Activated naive CD4-positive, alpha-beta T cell treated with anti-CD3 and anti-CD28 coated beads, Interleukin-2, amount 10 ng/mL, durations not matched to agents 7 days and 5 days (primary cell): ENCODE measurements at places on chromosomes 6 and 20.

- peaks cover 4% of the 10 kb centered on the region for H3K27me3 ChIP-seq
- H3K36me3 ChIP-seq: peaks cover 56% of the 10 kb centered on the region
- peak overlapping the region; percentile 98 for H3K4me3 ChIP-seq
- peak overlapping the region; percentile 81 for H3K27ac ChIP-seq
- peaks cover 79% of the 10 kb centered on the region for H3K4me1 ChIP-seq
Measured at GRCh38 chr6:33320315-33321181, 3.0 kb upstream of the ZBTB22 start.

DNA sequence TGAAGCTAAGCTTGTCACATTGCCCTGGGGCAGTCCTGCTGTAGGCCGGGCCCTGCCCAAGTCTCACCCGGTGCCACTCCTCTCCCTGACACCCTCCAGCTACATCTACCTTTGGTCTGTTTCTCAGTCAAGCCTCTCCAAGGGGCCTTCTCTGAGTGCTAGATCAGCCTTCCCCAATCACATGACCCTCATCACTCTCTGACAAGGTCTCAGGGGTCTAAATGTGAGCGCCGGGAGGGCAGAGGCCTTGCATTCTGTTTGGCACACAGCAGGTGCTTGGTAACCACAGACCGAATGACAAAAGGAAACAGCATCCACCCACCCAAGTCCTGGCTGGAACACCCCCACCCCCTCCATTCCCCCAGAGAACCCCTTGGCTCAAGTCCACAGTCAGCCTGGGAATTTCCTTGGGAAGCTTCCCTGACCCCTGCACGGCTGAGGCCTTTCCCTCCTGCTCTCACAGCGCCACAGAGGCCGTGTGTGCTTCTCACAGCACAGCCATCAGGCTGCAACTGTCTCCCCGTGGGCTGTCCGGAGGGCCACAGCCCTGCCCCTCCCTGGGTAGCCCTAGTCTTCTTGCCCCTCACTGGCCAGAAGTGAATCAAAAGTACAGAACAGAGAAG lies 32.9 kb downstream of the PKIG start:
- no peak overlapping the region for H3K4me3 ChIP-seq
- H3K4me1 ChIP-seq: peaks cover 65% of the 10 kb centered on the region
- H3K27ac ChIP-seq: peak overlapping the region; percentile 81
- DNase-seq: no peak
- H3K36me3 ChIP-seq: peaks cover 47% of the 10 kb centered on the region

DNA sequence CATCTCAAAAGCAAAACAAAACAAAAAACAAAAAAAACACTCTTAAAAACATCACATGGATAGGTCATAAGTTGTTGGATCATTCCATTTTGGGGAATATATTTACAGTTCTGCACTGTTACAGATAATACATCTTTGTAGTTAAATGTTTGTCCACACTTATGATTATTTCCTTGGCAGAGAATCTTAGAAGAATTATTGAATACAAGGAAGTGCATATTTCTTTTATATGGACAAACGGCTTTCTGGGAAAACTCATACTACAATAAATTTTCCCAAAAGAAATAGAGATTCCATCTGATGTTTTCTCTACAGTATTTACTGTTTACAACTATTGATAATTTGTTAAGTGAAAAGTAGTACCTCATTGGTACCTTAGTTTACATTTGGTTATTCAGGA lies 33.8 kb downstream of the GMPR start:
- no peak for DNase-seq
- H3K36me3 ChIP-seq: no peaks in the 10 kb centered on the region
- H3K27me3 ChIP-seq: peaks cover 14% of the 10 kb centered on the region

- no peak overlapping the region for H3K4me3 ChIP-seq
- peaks cover 10% of the 10 kb centered on the region for H3K27me3 ChIP-seq
- DNase-seq: no peak
- no peaks in the 10 kb centered on the region for H3K4me1 ChIP-seq
- no peaks in the 10 kb centered on the region for H3K36me3 ChIP-seq
Measured at GRCh38 chr6:163354085-163354484, 60.4 kb upstream of the QKI start.

GRCh38 chr6:143605906-143606521 lies 71.8 kb upstream of the PHACTR2 start:
- H3K27me3 ChIP-seq: no peaks in the 10 kb centered on the region
- DNase-seq: no peak
- H3K4me1 ChIP-seq: no peaks in the 10 kb centered on the region
- no peaks in the 10 kb centered on the region for H3K36me3 ChIP-seq
- H3K27ac ChIP-seq: no peak overlapping the region
- no peak overlapping the region for H3K4me3 ChIP-seq

DNA sequence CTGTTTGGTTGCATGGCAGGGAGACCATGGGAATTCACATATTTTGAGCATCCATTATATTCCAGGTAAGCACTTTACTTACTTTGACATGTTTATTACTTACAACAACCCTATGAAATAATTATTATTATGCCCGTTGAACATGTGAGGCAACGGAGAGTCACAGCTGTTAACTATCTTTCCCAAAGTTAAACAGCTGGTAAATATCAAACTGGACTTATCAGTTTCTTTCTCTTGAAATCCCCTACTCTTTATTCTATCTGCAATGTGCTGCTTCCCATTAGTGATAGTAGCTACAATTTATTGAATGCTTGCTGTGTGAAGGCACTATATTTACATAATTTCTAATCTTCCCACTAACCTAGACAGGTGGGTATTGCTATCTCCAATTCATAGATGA lies 847.7 kb upstream of the MAP3K7 start:
- no peaks in the 10 kb centered on the region for H3K36me3 ChIP-seq
- H3K4me1 ChIP-seq: no peaks in the 10 kb centered on the region
- H3K27ac ChIP-seq: no peak overlapping the region
- DNase-seq: no peak
- no peak overlapping the region for H3K4me3 ChIP-seq

DNA sequence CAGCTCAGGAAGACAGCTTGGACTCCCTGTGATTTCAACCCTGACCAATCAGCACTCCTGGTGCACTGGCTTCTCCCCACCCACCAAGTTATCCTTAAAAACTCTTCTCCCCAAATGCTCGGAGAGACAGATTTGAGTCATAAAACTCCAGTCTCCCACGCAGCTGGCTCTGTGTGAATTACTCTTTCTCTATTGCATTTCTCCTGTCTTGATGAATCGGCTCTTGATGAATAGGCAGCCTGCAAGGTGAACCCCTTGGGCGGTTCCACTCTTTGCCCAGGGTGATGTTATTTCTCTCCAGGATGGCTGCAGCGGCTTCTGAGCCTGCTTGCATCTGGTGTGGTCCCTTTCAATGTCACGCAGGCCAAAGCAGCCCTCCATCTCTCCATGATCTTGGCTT lies 12.4 kb downstream of the SLC52A3 start:
- no peak for DNase-seq
- no peaks in the 10 kb centered on the region for H3K36me3 ChIP-seq
- peaks cover 12% of the 10 kb centered on the region for H3K27me3 ChIP-seq
- H3K4me1 ChIP-seq: peaks cover 21% of the 10 kb centered on the region

DNA sequence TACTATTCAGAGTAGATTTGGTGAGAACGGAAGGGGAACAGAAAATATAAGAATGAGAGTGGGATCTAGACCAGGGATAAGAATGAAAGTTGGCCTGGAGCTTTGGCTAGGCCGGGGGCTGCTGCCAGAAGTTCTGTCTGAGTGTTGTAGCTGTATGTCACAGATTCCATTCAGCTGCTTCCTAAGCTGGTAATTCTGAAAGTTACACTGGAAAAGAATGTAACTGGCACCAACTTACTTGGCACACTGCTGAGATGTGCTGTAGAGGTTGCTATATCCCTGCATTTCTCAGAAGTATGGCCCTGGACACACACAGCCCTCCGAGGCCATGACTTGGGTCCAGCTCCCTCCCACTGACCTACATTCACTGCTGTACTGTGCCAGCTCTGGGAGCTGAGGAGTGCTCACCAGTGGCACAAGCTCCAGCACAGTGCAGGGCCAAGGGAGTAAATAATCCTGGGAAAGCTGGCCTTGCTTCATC lies 25.8 kb upstream of the TMEM217 start:
- DNase-seq: no peak
- H3K27me3 ChIP-seq: no peaks in the 10 kb centered on the region
- H3K4me3 ChIP-seq: no peak overlapping the region
- peaks cover 64% of the 10 kb centered on the region for H3K36me3 ChIP-seq

DNA sequence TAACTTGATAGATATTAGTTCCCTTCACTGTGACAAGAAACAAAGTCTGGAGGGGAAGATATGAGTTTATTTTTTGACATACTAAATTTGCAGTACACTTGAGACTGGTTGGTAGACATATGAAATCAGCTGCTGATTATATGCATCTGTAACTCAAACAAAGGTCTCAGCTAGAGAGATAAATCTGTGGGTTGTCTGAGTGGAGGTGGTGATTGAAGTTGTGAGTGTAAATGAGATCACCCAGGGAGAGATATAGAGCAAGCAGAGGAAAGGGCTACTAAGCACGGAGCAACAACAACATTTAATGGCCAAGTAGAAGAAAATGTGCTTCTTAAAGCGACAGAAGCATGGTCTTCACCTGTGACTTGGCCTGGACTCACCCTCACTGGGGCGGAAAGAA lies 173.2 kb upstream of the EYA4 start:
- no peaks in the 10 kb centered on the region for H3K36me3 ChIP-seq
- no peak overlapping the region for H3K27ac ChIP-seq
- H3K4me1 ChIP-seq: no peaks in the 10 kb centered on the region
- no peak for DNase-seq
- no peaks in the 10 kb centered on the region for H3K27me3 ChIP-seq

- H3K27me3 ChIP-seq: no peaks in the 10 kb centered on the region
- no peak overlapping the region for H3K27ac ChIP-seq
- H3K36me3 ChIP-seq: peaks cover 14% of the 10 kb centered on the region
- DNase-seq: no peak
Measured at GRCh38 chr6:73648166-73648565, 5.6 kb downstream of the SLC17A5 start.

DNA sequence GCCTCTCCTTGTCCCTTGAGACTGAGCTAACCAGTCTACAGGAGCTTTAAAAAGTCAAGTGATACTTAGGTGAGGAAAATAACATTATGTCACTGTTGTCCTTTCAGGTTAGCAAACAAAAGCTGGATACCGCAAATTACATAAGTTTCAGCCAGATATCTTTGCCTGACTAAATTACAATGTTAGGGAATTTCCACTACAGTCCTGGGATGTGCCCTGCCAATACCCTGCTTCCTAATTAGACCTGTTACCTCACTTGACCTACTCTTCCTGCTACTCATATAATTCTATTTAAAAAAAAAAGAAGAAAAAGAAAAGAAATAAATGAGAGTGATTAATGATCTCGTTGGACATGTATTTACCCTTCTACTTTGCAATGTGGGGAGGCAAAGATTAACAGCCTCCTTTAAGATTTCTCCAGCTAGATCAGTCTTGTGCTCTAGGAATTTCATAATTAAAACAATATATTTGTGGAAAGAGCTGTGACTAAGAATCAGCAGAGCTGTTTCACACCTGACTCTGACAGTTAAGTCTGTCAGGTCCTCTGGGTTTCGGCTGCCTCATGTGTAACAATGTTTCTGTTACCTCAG lies 318.9 kb downstream of the HDGFL1 start:
- H3K4me1 ChIP-seq: no peaks in the 10 kb centered on the region
- no peak for DNase-seq
- no peak overlapping the region for H3K27ac ChIP-seq
- H3K4me3 ChIP-seq: no peak overlapping the region
- H3K36me3 ChIP-seq: no peaks in the 10 kb centered on the region
- H3K27me3 ChIP-seq: no peaks in the 10 kb centered on the region

DNA sequence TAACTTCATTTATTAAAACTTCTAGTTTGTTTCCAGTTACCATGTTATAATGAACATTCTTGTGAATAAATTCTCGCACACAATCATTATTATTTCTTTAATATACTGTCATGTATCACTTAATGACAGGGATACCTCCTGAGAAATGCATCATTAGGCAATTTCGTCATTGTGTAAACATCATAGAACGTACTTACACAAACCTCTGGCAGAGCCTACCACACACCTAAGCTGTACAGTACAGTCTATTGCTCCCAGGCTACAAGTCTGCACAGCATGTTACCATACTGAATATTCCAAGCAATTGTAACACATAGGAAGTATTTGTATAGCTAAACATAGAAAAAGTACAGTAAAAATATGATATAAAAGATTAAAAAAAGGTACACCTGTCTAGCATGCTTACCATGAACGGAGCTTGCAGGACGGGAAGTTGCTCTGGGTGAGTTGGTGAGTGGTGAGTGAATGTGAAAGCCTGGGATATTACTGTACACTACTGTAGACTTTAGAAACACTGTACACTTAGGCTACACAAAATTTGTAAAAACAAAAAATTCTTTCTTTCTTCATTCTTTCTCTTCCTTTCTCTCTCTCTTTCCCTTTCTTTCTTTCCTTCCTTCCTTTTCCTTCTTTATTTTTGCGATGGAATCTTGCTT lies 268.2 kb upstream of the SOX4 start:
- DNase-seq: no peak
- H3K36me3 ChIP-seq: no peaks in the 10 kb centered on the region
- no peak overlapping the region for H3K4me3 ChIP-seq
- no peaks in the 10 kb centered on the region for H3K27me3 ChIP-seq
- H3K4me1 ChIP-seq: no peaks in the 10 kb centered on the region

DNA sequence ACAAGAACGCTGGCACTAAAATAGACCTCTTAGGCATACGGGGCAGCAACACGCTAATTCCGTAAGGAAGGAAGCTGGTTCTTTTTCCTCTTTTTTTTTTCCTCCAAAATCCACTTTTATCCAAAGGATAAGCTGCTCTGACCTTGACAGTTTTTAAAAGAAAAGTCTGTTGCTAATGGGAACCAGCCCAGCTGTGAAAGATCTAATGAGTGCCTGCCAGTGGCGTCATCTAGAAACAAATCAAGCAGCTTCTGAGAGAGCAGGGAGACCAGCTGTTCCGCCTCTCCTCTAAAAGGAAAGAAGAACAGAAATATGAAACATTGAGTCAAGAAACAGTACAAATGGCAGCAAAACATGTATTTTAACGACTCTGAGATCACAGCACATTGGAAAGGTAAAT lies 78.6 kb downstream of the FAXC start:
- H3K27me3 ChIP-seq: no peaks in the 10 kb centered on the region
- no peaks in the 10 kb centered on the region for H3K4me1 ChIP-seq

- no peak for DNase-seq
- H3K36me3 ChIP-seq: peaks cover 5% of the 10 kb centered on the region
- H3K27ac ChIP-seq: no peak overlapping the region
- H3K4me3 ChIP-seq: no peak overlapping the region
Measured at GRCh38 chr6:42418724-42419123, 33.0 kb downstream of the TRERF1 start.

DNA sequence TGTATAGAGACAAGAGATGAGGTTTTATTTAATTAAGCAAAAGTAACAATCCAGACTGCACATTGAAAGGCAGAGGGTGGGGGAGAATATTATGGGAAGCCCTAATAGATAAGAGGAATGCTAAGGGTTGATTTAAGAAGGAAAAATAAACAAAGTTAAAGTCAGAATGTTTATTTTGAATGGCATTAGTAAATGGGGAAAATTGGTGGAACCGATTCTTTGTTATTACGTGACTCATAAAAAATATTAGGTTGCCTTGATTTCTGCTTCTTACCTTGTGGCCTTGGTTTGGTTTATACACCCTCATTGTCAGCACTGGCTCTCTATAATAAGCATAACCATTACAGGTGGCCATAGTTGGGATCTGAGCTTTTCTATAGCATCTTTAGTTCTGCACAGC lies 674.8 kb upstream of the CITED2 start:
- H3K4me1 ChIP-seq: no peaks in the 10 kb centered on the region
- H3K27ac ChIP-seq: no peak overlapping the region
- H3K36me3 ChIP-seq: no peaks in the 10 kb centered on the region

GRCh38 chr20:21936720-21937380 lies 231.4 kb downstream of the PAX1 start:
- H3K36me3 ChIP-seq: no peaks in the 10 kb centered on the region
- DNase-seq: no peak
- no peaks in the 10 kb centered on the region for H3K4me1 ChIP-seq
- no peak overlapping the region for H3K4me3 ChIP-seq
- no peak overlapping the region for H3K27ac ChIP-seq
